ENCODE measurements at places on chromosomes 1 and 21. TPM values are rescaled to one million over a fixed set of nuclear protein-coding genes. Genes with fewer than 3 reads are reported as not detected.

Gene C1orf226
- 0.85 TPM for total RNA-seq

Gene DOP1B
- total RNA-seq: 4.5 TPM

Gene A3GALT2
- not detected for total RNA-seq

Gene TNNT2
- total RNA-seq: not detected

Gene SERTAD4
- total RNA-seq: 4.0 TPM

Gene LRRC8C
- total RNA-seq: 7.5 TPM

Gene OR2T33
- total RNA-seq: not detected

Gene MATN1
- 0.85 TPM for total RNA-seq

Gene FCRLB
- total RNA-seq: not detected

GRCh38 chr1:151939141-151939540 lies 29.8 kb upstream of the THEM4 start:
- no peaks in the 10 kb centered on the region for H3K27me3 ChIP-seq
- H3K27ac ChIP-seq: no peak overlapping the region
- no peak for DNase-seq
- H3K4me3 ChIP-seq: no peak overlapping the region
- no peaks in the 10 kb centered on the region for H3K4me1 ChIP-seq

DNA sequence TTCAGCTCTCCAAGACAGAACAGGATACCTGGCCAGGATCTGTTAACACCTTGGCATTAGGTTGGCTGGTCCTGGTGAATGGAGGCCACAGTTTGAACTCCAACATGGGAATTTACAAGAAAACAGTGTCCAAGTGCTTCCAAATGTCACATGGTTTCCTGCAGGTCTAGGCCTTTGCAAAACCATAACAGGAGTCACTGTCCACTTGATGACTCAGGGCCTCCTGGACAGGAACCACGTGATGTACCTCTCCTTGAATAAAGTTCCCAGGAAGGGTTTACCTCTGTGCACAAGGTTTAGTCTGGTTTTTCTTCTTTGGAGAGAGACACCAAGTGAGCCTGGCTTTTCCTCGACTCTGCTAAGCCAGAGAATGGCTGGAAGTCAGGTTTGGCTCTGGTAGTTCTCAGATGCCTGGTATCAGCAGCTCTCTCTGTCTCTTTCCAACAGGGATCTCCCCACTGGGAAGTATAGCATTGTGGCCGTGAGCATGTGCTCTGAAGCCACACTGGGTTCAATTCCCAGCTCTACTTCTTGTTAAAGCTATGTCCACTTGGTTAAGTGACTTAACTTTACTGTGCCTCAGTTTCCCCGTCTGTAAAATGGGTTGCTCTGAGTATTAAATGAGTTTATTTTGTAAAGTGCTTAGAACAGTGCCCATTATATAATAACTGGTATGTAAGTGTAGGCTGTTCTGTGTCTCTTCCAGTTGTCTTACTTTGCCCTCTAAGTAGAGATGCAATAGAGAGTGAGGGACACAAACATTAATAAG lies 27.3 kb upstream of the TMEM61 start:
- no peak overlapping the region for H3K4me3 ChIP-seq
- no peaks in the 10 kb centered on the region for H3K27me3 ChIP-seq
- no peak overlapping the region for H3K27ac ChIP-seq
- H3K4me1 ChIP-seq: peaks cover 5% of the 10 kb centered on the region

GRCh38 chr1:178464566-178464965 lies 32.2 kb downstream of the CLEC20A start:
- H3K4me1 ChIP-seq: no peaks in the 10 kb centered on the region
- H3K36me3 ChIP-seq: peaks cover 25% of the 10 kb centered on the region
- no peak overlapping the region for H3K27ac ChIP-seq
- no peak overlapping the region for H3K4me3 ChIP-seq

GRCh38 chr1:245458761-245459174 lies 304.0 kb downstream of the KIF26B start:
- H3K27ac ChIP-seq: no peak overlapping the region
- H3K36me3 ChIP-seq: no peaks in the 10 kb centered on the region
- H3K4me3 ChIP-seq: no peak overlapping the region
- H3K4me1 ChIP-seq: no peaks in the 10 kb centered on the region
- DNase-seq: no peak
- H3K27me3 ChIP-seq: no peaks in the 10 kb centered on the region

DNA sequence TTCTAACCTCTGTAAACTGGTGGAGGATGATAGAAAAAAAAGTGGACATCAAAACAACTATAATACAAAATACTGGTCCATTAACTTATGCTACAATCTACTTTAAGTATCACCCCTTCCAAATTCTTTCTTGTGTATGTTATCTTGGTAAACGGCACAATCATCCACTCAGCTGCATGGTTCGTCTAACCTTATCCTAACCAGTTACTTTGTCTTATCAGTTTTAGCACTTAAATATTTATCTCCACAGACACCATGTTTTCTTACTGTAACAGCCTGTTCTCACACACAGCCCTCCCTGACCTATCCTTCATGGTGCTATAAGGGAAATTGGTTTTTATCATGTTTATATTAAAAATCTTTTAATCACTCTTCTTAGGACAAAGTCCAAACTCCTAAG lies 157.2 kb downstream of the PTGER3 start:
- H3K27me3 ChIP-seq: no peaks in the 10 kb centered on the region
- peaks cover 9% of the 10 kb centered on the region for H3K4me1 ChIP-seq
- H3K4me3 ChIP-seq: no peak overlapping the region
- DNase-seq: no peak

DNA sequence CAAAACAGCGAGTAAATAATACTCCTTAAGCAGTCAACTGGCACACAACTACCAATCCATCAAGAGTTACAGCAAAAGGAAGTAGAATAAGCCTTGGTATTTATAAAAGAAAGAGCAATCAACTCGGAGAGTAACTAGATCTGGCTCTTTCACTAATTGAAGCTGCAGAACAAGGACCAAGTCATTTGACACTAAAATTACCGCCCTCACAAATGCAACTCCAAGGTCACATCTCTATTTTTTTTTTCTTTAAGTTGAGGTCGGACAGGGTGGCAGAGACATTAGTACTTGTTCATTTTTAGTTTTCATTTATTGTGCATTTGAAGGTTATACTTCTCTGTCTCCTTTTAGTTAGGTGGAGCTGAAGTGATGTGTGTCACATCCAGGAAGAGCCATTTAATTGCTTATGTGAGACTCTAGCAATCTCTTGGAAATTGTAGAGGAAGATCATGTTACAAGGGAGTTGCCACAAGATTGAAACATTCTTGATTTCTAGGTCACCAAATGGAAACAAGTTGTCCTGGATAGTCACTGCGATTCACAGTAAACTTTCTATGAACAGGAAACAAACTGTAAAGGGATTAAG lies 138.1 kb upstream of the ADAMTS5 start:
- no peaks in the 10 kb centered on the region for H3K36me3 ChIP-seq
- H3K4me1 ChIP-seq: no peaks in the 10 kb centered on the region
- no peak overlapping the region for H3K4me3 ChIP-seq
- H3K27ac ChIP-seq: no peak overlapping the region
- no peak for DNase-seq

GRCh38 chr1:233390842-233391737 lies 63.6 kb downstream of the MAP3K21 start:
- H3K27me3 ChIP-seq: no peaks in the 10 kb centered on the region
- no peak overlapping the region for H3K4me3 ChIP-seq
- H3K27ac ChIP-seq: no peak overlapping the region
- no peaks in the 10 kb centered on the region for H3K36me3 ChIP-seq
- no peak for DNase-seq
- H3K4me1 ChIP-seq: no peaks in the 10 kb centered on the region

DNA sequence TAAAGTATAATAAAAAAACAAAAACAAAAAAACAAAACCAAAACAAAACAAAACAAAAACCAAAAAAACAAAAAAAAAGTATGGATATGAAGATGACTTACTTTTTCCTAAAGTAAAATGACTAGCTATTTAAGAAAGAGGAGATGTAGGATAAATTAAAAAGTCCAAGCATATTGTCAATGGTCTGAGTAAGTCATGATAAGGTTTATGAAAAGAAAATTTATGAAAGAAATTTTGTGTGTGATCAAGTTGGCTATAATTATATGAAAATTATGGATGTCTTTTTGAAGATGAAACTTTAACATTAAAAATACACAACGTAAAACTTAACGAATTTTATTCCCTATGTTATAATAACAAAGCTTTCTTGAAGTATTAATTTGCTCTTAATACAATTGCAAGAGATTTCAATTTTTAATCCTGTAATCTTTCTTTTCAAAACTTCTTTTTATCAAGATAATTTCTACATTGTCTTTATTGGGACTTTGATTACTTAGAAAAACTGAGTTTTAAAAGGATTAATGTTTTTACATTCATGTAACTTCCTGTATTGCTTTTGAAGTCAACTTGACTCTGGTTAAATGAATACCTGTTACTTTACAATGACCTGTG lies 200.9 kb upstream of the IVNS1ABP start:
- no peak overlapping the region for H3K27ac ChIP-seq
- no peaks in the 10 kb centered on the region for H3K4me1 ChIP-seq
- no peaks in the 10 kb centered on the region for H3K27me3 ChIP-seq

- H3K36me3 ChIP-seq: no peaks in the 10 kb centered on the region
- no peaks in the 10 kb centered on the region for H3K4me1 ChIP-seq
- no peak for DNase-seq
- no peaks in the 10 kb centered on the region for H3K27me3 ChIP-seq
- H3K4me3 ChIP-seq: no peak overlapping the region
Observed at GRCh38 chr1:109247401-109248365, 1.7 kb upstream of the CELSR2 start.

DNA sequence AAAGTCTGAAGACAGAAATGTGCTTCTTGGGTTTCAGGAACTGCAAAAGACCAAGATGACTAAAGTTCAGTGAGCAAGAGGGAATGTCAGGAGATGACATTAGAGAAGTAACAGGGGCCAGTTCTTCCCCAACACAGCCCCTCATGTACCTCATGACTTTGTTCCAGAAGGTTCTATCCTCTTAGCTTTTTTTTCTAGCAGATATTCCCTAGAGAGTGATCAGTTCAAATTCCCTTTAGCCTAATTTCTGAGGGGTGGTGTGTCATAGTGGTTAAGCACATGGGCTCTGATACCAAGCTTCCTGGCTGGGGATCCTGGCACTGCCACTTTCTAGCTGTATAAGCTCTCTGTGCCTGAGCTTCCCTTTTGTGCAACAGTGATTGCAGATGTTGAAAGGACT lies 108.0 kb downstream of the LBR start:
- no peaks in the 10 kb centered on the region for H3K36me3 ChIP-seq
- H3K27me3 ChIP-seq: no peaks in the 10 kb centered on the region
- H3K4me1 ChIP-seq: no peaks in the 10 kb centered on the region
- H3K27ac ChIP-seq: no peak overlapping the region

DNA sequence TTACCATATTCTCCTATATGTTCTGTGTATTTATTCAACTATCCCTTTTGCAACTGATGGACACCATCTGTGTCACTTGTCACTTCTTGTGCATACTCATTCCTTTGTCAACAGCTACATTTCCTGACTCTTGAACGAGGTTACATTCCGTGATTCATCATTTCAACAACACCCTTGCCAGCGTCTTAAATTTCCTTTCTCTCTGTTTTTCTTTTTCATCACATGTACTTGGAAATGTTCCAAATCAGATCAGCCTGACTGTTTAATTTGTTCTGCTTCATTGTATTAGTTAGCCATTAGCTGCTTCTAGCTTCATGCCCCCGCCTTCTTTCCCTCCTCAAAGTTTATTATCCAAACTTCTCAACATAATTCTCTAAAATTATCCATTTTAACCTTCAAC lies 173.0 kb downstream of the ADGRL4 start:
- no peak overlapping the region for H3K27ac ChIP-seq
- no peak for DNase-seq
- no peak overlapping the region for H3K4me3 ChIP-seq
- H3K36me3 ChIP-seq: no peaks in the 10 kb centered on the region
- H3K4me1 ChIP-seq: no peaks in the 10 kb centered on the region

DNA sequence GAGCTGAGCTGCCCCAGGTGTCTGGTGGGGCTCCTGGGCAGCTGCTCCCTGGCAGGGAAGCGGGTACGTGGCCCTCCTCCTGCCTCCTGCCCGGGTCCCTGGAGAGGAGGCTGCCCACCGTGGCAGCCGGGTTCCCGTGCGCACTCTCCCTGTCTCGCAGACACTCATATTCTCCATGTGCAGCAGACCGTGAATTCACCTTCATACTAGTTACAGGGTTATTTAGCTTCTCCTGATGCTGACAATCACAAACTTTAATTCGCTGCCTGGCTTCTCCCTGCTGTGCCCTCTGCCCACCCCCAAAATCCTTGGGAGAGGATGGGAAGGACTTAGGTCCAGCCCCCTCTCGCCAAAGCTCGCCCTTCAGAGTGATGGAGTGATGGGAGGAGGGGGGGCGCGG lies 95.3 kb downstream of the CASZ1 start:
- DNase-seq: no peak
- no peaks in the 10 kb centered on the region for H3K36me3 ChIP-seq
- no peaks in the 10 kb centered on the region for H3K4me1 ChIP-seq
